ENCODE measurements at places on chromosomes 7 and 10. TPM values are rescaled to one million over a fixed set of nuclear protein-coding genes. Genes with fewer than 3 reads are reported as not detected.

DNA sequence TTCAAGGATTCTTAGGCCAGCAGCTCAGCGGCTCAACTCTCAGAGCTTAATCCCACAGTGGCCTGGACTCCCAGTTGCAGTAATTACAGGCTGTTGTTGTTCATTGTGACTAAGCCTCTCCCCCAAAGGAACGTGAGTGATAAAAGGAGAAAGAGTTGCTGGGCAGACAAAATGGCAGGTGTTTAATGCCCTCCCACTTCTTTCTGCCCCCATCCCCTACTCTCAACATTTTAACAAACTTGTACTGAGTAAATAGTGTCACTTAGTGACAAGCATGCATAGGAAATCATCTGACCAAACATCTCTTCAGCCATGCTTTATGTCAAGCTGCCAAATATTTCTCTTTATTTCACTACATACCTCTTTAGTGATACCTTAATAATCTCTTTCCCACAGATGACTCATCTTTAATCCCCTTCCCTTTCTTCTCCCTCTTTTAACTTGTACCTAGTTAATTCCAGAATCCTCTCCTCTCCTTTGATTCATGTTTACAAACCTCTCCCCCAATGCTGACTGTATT lies 12.4 kb upstream of the MTERF1 start:
- no peak for DNase-seq

DNA sequence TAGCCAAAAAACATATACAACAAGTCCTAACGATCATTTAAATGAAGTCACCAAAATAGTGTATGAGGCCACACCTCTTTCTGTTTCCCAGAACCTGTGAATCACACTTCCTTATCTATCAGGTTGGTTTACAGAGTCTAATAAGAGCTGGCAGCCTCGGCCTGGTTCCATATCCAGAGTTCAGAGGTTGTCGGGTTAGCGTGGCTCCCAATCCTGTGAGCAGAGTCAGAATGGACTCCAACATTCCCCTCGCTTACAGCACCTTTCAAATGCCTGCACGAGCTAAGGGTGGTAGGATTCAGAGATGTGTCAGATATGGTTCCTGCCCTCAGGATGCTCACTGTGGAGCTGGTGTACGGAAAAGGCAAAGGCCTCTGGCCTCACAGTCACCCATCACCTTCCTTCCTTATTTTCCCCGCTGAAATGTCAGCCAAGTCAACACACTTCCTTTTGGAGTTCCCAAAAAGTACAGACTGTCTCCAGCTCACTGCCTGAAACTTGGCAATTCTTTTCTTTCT lies 6.0 kb downstream of the IL15RA start:
- DNase-seq: no peak

GRCh38 chr10:36779238-36779846 lies 346.1 kb upstream of the ANKRD30A start:
- peak; percentile 47 for DNase-seq

DNA sequence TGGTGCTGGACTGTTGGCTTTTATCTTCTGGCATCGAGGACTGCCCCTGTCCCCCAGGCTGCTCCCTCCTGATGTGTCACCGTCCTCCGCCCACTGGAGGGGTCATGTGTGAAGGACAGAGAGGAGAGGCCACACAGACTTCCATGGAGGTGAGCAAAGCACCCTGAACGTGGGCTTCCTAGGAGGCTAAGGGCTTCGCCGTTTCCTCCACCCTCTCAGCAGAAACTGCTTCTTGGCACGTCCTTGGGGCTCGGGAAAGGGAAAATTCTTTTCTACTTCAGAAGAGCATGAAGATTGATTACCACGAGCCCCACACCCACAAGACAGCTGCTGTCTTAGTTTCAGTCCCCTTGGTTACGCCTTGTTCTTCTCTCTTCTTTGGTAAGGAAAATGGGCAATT lies 218.2 kb downstream of the CCDC3 start:
- no peak for DNase-seq

DNA sequence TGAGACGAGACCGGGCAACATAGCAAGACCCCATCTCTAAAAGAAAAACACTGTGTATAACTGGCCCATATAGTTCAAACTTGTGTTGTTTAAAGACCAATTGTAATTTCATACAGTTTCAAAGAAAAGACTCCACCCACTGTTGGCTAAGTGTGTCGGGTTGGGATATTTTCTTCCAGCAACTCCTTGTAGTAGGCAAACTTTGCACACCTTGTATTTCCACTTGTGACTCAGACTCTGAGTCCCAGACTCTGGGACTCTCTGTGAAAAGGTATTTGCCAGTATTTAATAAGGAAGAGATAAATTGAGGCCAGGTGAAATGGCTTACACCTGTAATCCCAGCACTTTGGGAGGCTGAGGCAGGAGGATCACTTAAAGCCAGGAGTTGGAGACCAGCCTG lies 29.3 kb upstream of the RHBDD2 start:
- no peak for DNase-seq

DNA sequence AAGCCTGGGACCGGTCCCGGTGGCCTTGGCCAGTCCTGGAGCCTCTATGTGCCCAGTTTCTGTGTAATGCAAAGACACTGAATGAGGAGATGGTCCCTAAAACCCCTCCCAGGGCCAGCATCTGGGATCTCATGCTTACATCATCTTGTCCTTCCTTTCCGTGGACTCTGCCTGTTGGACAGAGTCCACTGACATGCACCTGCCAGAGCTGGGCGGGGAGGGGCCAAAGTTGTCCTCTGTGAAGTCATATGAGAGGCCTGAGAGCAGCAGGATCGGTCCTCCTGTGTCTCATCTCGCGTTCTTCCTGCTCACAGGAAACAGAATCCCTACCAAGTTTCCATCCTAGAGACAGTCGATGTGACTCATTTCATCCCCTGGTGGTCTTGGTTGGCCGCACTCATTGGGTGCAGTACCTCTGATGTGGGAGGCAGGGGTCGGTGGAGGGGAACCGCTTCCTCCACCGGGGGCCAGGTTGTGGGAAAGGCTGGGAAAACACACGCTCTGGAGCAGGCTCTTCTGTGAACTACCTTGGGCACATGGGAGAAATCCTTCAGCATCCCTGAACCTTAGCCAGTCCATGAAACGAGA lies 389.6 kb upstream of the PODXL start:
- DNase-seq: no peak

IDI2 gene
- not detected for total RNA-seq

GRCh38 chr10:52984169-52984568 lies 211.6 kb upstream of the MBL2 start:
- DNase-seq: no peak

GPRIN2 gene
- 11.8 TPM for total RNA-seq

MAP3K8 gene
- 37.9 TPM for total RNA-seq

DNA sequence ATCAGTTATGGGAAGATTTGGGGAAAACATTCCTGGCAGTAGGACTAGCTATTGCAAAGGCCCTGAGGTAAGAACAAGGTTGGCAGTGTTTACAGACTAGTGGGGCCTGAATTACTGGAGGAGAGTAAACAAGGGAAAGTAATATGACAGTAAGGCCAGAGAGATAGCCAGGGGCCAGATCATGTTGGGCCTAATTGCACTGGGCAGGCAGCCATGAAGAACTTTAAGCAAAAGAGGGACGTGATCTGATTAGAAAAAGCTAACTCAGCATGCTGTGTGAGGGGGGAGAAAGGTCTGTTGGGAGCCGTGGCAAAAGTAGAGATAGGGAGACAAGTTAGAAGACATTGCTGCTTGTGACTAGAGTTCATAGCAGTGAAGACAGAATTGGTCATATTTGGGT lies 9.2 kb downstream of the NUP42 start:
- DNase-seq: no peak

DYNC1I1 gene
- 6.6 TPM for total RNA-seq

- no peak for DNase-seq
Measured at GRCh38 chr7:20798694-20799121, 12.0 kb upstream of the SP8 start.

COL17A1 gene
- total RNA-seq: 0.49 TPM

PLAU gene
- 8.6 TPM for total RNA-seq

Measured in thyroid gland (tissue), 4 donors.